ENCODE measurements at places on chromosomes 12 and 14. TPM values are rescaled to one million over a fixed set of nuclear protein-coding genes. Genes with fewer than 3 reads are reported as not detected.
A peak's percentile ranks its signal among the peaks of the same experiment; 100 is the strongest.

Gene GZMB
- 0.41 TPM for total RNA-seq

Gene SDS
- not detected for total RNA-seq

Gene CACNA1C
- total RNA-seq, result 0.16 TPM

Gene SAMD4A
- 0.99 TPM for total RNA-seq

DNA sequence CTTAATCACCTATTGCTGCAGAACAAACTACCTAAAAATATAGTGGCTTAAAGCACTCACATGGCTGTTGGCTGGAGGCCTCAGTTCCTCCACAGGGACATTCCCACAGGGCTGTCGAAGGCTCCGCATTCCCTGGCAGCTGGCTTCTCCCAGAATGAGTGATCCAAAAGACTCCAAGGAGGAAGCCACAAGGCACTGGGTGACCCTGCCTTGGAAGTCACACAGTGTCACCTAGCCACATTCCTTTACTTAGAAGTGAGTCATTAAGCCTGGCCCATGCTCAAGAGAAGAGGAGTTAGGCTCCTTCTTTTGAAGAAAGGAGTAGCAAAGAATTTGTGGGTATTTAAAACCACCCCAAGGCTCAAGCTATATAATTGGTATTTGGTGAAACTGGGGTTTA, 63.9 kb upstream of the MAP1LC3B2 start:
- no peak for DNase-seq

Gene TGM1
- total RNA-seq, result 6.5 TPM

DNA sequence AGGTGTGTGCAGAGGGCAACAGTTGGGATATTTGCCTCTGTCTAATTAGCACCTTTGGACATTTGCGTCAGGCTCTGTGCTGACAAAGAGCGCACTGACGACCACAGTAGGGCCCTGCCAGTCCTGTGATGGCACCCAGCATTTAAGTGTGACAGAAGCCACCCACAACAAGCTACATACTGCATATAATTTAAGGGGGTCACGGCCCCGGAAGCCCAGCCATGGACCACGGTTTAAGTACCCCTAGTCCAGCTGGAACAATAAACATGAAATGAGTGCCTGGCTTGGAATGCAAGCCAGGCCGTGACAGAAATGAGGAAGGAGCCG, 16.8 kb upstream of the DYNC1H1 start:
- DNase-seq, result peak; percentile 24

DNA sequence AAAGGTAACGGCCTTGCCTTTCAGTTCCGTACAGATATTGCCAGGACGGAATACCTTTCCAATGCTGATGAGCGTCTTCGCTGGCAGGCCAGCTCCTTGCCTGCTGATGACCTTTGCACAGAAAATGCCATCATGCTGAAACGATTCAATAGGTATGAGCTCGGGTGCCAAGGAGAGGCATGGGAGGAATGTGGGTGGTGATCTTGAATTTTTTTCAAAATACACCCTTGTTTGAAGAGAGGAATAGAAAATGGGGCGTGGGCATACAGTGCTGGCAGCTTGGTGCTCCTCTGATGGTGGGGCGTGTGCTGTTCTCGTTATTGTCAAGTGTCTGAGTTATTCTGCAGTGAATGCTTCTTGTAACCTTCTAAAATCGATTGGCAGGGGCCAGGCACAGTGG, 52.5 kb downstream of the HSP90AA1 start:
- no peak for DNase-seq

Gene POLR3B
- 8.1 TPM for total RNA-seq

Gene HELB
- 30.4 TPM for total RNA-seq

Gene COQ10A
- 39.0 TPM for total RNA-seq

Gene ISM2
- total RNA-seq, result not detected

Gene TBK1
- 15.2 TPM for total RNA-seq

Gene RAPGEF3
- 0.65 TPM for total RNA-seq

GRCh38 chr12:58359084-58359483, 417.7 kb downstream of the ATP23 start:
- DNase-seq, result no peak

Gene TPPP2
- not detected for total RNA-seq

DNA sequence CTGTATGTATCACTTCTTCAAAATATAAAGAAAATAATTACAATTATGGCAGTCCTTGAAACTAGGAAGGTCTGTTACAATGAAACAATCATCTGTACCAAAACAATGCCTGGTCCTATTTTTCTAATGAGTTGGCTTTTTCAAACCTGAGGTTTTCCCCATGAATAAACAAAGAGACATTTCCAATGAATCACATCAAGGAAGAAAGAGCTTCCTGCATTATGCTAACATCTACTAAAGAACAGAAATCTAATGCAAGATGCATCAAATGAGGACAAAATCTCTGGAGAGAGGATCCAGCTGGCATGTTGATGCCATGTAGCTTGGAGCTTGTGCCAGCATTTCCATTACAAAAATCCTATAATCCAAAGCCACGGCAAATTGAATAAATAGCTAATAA, 29.3 kb downstream of the NIN start:
- no peak for DNase-seq

Gene TAS2R30
- 4.3 TPM for total RNA-seq

DNA sequence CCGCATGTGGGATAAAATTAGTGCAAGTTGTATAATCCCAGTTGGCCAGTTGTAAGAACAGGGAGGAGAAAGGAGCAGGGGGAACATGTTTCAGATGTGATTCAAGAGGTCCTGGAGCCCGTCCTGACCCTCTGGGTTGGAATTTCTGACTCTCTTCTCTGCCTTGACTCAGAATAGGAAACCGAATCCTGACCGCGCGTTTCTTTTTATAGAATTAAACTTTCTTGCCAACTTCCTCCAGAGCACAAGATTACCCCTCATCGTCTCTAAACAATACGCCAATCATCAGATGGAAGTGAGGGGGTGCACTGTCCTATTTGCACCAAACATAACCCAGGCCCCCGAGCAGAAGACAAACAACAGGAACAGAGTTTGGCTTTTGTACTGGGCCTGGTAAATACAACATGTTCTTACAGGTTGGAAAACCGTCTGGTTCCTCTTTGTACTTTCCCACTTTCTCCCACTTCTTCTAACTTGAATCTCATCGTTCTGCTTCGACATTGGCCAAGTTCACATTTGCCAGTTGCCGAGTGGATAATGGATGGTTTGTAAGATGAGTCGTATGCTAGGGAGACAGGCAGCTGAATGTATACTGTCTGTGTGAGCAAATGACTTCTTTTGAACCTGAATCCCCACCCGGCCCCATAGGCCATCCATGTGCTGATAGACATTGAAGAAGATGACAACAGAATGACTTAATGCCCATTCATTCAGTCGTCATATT, 42.6 kb upstream of the MED13L start:
- no peak for DNase-seq

- DNase-seq, result no peak
Observed at GRCh38 chr14:95507701-95508103, 8.7 kb downstream of the SYNE3 start.

Gene GCN1
- total RNA-seq, result 132 TPM

- no peak for DNase-seq
Observed at GRCh38 chr14:98647754-98648153, 624.2 kb downstream of the BCL11B start.

Gene APOF
- not detected for total RNA-seq

Gene ADCY6
- not detected for total RNA-seq

- DNase-seq, result no peak
Observed at GRCh38 chr14:75944607-75945241, 37.1 kb downstream of the TGFB3 start.

Gene CLECL1
- total RNA-seq, result 0.52 TPM

Gene ETFBKMT
- total RNA-seq, result 0.94 TPM

- DNase-seq, result no peak
Observed at GRCh38 chr14:78764240-78764639, 594.1 kb downstream of the NRXN3 start.

GRCh38 chr12:91846466-91847055, 299.1 kb downstream of the BTG1 start:
- DNase-seq, result no peak

- no peak for DNase-seq
Observed at GRCh38 chr14:98724734-98725133, 547.3 kb downstream of the BCL11B start.

- DNase-seq, result no peak
Observed at GRCh38 chr12:39722504-39722903, 102.9 kb upstream of the ABCD2 start.

Measured in naive thymus-derived CD8-positive, alpha-beta T cell (primary cell).